ENCODE measurements at places on chromosomes 6 and 20.

DNA sequence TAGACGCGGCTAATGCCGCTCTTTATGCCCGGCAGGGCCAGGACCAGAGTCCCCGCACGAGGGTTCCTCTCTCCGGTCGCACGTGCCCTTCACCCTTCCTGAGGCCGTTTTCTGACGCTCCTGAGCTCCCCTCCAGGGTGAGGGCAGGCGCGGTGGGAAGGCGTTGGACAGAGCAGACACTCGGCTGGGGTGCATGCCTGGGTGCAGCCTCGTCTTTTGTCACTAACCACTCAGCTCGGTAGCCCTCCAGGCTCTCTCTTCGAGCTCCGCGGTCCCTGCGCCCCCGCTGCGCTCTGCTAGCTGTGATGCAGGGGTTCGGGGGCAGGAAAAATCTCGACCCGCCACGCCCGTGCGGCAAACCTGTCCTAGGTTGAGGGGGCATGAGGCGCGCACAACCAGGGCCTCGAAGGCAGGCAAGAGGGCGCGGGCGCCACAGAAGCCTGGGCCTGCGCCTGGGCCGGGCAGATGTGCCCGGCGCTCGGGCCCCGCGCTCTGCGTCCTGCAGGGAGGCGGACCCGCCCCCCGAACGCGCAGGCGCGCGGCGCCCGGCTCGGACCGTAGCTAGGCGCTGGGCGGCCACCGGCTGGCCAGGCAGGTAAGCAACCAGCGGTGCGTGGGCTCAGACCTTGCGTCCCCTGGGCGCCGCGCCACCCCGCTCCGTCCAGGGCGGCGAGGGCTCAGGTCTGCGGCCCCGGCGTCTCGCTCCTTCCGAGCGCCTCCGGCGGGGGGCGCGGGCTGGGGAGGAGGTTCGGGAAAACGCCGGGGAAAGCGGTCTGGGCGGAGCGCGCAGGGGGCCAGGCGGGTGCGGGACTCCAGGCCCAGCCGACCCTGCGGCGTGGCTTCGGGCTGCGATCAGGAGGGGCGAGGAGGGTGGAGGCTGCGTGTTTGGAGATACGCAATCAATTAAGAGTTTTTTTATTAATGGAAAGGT, at the start of gene L3MBTL1:
TSS of gene L3MBTL1 (plus strand) at position 548 of the 931 bp plus-strand sequence. CDS start 5,807 bp downstream, outside the sequence.
- DNase-seq = no peak

- DNase-seq = no peak
These were observed 937.4 kb upstream of the GJE1 start for GRCh38 chr6:141195251-141195832.

- no peak for DNase-seq
These were observed 146.8 kb upstream of the B3GAT2 start for GRCh38 chr6:71103641-71104040.

DNA sequence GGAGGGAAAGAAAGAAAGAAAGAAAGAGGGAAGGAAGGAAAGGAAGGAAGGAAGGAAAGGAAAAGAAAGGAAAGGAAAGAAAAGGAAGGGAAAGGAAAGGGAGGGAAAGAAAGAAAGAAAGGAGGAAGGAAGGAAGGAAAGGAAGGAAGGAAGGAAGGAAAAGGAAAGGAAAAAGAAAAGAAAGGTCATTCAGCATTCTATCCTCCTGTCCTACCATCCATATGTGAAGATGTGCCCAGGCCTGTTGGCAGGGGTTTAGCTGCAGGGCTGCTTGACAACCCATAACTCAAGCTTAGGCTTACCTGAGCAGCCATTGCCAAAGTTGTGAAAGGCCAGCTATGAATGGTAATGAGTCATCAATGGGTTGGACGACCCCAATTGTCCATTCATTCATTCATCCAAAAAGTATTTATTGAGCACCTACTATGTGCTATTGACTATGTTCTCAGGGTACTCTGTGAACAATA, 49.9 kb upstream of the OCSTAMP start:
- DNase-seq = no peak

All from NCI-H1417 treated with DMSO at 0.1 percent for 48 hours (cell line).